ENCODE measurements at places on chromosomes 7 and 10. TPM values are rescaled to one million over a fixed set of nuclear protein-coding genes. Genes with fewer than 3 reads are reported as not detected.

DEPP1 gene
- total RNA-seq = 10.0 TPM

STARD3NL gene
- 19.1 TPM for total RNA-seq

ADAM12 gene
- 0.76 TPM for total RNA-seq

TMEM184A gene
- total RNA-seq = 0.18 TPM

TAS2R3 gene
- not detected for total RNA-seq

UTF1 gene
- total RNA-seq = not detected

CPA4 gene
- total RNA-seq = not detected

TBC1D12 gene
- 5.0 TPM for total RNA-seq

NRBF2 gene
- total RNA-seq = 9.9 TPM

SMKR1 gene
- total RNA-seq = not detected

ANXA8 gene
- total RNA-seq = not detected

MKI67 gene
- 2.0 TPM for total RNA-seq

GJD4 gene
- not detected for total RNA-seq

ACTR3C gene
- 7.0 TPM for total RNA-seq

CLDN4 gene
- total RNA-seq = not detected

SLC13A1 gene
- not detected for total RNA-seq

FAM131B gene
- total RNA-seq = 1.2 TPM

DDX50 gene
- total RNA-seq = 19.0 TPM

MBL2 gene
- total RNA-seq = not detected

MTPN gene
- 80.4 TPM for total RNA-seq

HPS6 gene
- 12.1 TPM for total RNA-seq

All from heart right ventricle (tissue), 16 donors.